ENCODE measurements at places on chromosomes 5 and 9.

GRCh38 chr9:68940573-68940972 lies 73.3 kb downstream of the PRKACG start:
- DNase-seq: no peak

GRCh38 chr5:162529886-162530285 lies 462.3 kb downstream of the GABRG2 start:
- DNase-seq: no peak

DNA sequence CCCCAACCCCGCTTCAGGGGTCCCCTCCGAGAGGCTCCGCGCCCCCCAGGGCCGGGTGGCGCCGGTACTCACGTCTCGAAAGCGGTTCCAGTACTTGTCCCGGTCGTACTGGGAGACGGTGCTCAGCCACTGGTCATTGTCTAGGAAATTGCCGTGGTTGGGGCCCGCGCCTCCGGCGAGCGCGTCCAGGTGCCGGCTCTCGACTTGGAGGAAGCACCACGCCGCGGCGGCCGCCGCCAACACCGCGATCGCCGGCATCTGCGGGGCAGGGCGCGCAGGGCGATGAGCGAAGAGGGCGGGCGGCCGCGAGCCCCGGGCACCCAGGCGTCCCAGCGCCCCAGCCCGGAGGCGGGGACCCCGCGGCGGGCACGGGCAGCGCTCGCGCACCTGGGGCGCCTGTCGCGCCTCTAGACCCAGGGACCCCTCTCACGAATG lies 808 bp downstream of the SPOCK1 start:
- no peak for DNase-seq

GRCh38 chr5:96293966-96294883 lies 138.8 kb downstream of the PCSK1 start:
- DNase-seq: no peak

DNA sequence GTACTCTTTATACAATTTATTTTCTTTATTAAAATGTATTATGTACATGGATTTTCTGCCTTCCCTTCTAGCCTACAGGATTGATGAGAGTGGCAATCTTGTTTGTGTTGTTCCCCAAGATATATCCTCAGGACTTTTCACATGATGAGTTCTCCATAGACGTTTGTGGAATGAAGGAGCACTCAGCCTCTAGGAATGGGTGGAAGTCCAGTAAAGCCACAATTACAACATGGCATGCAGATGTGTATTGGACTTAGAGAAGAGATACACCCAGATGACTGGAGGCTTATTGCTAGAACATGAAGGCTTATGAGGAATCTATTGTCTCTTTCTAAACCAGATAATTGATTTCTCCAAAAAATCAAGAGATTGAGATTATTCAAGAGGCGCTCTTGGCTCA lies 8.2 kb upstream of the DOCK2 start:
- DNase-seq: no peak

GRCh38 chr5:145996135-145996534 lies 59.8 kb downstream of the SH3RF2 start:
- DNase-seq: no peak
